Stimulated activated CD4-positive, alpha-beta T cell treated with anti-CD3 and anti-CD28 coated beads, Interleukin-4, amount 100 ng/mL, for 24 hours (primary cell): ENCODE measurements at places on chromosomes 1 and 21.

DNA sequence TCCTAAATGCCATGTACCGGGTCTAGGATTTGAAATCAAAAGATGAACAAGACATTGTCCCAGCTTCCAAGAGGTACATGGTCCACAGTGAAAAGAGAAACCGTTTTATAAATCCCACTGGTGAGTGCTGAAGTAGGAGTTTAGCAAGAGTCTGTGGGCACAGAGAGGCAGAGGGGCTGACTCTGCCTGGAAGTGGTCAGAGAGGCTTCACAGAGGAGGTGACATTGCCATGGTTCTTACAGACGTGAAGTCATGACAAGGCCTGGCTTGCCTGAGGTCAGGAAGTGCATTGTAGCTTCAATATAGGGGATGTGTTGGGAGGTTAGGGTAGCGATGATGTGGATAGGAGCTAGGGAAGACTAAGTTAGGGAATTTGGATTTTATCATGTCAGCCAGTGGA lies 28.4 kb downstream of the MAPKAPK2 start:
- DNase-seq: no peak

DNA sequence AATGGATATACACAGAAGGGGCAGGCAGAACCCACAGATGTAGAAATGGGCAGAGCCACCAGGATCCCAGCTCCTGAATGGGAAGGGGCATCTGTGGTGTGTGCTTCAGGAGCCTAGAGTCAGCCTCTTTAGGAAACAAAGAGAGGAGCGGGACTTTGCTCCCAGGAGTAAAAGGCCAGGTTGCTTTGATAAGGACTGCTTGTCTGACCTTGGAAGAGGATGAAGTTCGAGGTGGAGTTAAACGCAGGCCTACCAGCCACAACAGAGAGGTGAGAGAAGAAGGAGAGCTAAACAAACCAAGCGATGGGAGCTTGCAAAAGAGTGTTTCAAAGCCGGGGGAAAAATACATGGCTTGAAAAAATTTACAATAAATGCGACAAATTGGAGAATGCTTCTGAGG lies 49.9 kb upstream of the TMPRSS2 start:
- no peak for DNase-seq

DNA sequence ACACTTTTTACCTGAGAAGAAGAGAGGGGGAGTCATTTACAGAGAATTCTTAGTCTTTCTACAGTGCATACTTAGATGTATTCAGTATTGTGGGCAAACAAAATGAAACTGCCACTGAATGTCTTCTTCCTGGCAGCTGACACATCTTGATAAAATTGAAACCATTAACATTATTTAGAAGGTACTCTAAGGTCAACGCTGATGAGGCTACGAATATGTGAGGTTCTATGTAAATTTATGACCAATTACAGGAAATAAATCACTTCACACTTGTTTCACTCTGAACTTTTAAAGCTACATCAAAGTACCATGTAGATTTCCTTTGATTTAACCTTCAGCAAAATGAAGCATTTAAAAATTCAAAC lies 51.3 kb upstream of the GFI1 start:
- DNase-seq: peak; percentile 39

GRCh38 chr1:55071477-55071876 lies 32.1 kb downstream of the PCSK9 start:
- no peak for DNase-seq

DNA sequence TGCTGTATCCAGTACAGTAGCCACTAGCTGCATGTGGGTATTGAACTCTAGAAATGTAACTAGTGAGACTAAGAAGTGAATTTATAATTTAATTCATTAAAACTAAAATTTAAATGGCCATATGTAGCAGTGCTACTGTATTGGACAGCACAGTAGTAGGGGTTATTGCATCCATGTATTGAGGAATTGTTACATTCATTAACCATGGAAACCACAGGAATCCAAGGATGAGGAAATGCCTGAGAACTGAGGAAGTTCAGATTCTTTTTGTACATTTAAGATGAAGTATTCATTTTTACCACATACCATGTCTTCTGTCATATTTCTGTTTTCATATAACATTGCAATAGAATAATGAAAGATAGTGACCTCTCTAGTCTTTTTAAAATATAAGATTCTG lies 2.6 kb downstream of the MTF2 start:
- no peak for DNase-seq

GRCh38 chr1:55063577-55063942 lies 24.2 kb downstream of the PCSK9 start:
- no peak for DNase-seq

DNA sequence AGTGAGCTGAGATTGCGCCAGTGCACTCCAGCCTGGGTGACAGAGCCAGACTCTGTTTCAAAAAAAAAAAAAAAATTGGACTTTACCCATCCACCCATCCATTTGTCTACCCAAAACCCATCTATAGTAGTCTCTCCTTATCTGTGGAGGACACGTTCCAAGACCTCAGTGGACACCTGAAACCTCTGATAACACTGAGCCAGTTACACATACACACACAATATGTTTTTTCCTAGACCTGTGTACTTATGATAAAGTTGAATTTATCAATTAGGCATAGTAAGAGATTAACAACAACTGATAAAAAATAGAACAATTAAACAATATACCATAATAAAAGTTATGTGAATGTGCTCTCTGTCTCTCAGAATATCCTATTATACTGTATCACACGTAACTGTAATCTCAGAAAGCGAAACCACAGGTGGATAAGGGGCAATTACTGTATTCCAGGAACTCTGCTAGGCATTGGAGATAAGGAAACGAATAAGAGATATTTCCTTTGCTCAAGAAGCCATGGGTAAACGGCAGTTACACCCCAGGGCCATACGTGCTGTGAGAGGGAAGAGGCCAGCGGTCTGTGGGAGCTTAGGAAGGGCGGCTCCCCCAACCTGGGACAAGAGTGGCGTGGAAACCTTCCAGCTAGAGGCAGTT lies 84.2 kb upstream of the DISP3 start:
- DNase-seq: no peak

- DNase-seq: no peak
Observed at GRCh38 chr1:164723296-164723798, 164.4 kb downstream of the PBX1 start.

DNA sequence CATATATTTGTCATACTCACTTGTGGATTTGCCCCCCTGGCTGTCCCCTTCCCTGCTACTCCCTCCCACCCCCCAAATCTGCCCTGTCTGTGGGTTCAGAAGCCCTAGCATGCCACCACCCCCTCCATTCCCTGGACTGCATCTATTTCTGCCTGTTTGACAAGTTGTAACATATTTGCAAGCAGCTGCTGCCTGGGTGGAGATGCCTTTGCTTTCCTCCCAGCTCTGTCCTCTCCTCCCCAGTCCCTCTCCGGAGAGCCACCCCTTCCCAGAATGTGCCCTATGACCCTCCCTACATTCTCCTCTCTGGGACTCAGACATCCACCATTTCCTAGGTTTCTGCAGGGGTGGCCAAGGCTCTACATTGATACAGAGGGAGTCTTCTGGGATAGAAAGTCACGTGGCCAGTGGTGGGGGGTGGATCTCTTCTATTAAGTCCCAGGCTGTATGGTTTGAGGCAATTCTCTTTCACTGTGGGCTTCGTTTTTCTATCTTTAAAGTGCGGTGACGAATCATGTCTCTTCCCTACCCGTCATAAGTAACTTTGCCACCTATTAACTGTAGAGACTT lies 6.0 kb upstream of the MYOG start:
- no peak for DNase-seq

GRCh38 chr1:18907021-18907916 lies 4.9 kb upstream of the ALDH4A1 start:
- peak; percentile 70 for DNase-seq

GRCh38 chr1:62796221-62796620 lies 12.3 kb downstream of the ATG4C start:
- DNase-seq: no peak

DNA sequence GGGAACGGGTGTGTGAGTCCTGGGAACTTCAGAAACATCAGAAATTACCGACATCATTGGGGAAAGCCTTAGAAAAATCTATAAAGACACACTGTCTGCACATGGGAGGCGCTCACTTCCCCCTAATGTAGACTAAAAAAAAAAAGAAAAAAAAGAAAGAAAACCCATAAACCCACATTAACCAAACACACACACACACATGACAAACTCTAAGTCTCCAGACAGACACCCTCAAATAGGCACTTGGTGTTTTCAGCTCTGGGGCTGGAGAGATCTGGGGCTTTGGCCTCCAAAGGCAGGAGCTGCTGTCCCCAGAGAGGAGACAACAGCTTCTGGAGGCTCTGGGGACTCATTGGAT lies 13.2 kb upstream of the SDHB start:
- no peak for DNase-seq

DNA sequence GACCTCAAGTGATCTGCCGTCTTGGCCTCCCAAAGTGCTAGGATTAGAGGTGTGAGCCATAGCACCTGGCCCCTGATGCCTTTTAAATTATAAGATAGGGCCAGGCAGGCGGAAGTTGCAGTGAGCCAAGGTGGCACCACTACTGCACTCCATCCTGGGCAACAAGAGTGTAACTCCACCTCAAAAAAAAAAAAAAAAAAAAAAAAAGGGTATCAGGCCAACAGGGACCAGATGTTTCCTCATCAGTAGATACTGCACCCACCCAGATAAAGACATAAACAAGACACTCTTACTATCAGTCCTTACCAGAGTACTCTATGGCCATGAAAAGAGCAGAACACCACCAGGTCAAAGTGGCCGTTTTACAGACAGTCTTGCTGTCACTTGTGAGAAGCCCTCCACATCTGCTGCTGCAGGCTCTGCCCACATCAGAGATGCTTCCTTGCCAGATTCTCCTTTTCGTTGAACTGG lies 3.3 kb downstream of the C21orf58 start:
- no peak for DNase-seq

DNA sequence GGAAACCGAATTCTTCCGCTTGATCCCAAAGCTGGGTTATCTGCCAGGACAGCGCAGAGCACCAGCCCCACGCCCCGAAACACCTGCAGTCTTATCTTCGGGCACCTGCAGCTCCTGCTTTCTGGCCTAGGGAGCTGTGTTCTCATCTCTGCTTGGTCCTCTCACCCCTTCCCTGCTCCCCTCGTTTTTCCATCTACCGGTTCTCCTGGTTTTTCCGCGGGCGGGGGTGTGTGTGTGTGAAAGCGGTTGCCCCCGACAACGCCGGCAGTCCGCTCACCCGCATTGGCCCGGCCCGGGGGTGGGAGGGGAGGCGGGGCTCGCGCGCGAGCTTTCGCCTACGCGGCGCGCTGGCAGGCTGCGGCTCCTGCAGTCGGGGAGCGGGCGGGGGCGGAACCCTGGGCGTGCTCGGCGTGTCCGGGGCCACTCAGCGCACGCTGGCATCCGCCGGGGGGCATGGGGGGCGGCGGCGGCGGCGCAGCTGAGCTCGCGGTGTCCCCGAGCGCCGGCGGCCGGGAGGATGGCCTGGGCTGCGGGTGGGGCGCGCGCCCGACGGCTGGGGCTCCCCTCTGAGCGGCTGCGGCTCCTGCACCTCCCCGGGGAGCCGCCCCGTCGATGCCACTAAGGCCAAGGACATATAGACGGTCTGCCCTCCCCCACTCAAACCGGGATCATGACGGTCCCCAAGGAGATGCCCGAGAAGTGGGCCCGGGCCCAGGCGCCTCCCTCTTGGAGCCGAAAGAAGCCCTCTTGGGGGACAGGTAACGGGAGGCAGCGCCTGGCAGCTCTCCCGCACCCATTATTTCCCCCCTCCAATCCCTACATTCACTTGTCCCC lies 3.2 kb downstream of the ATP8B2 start:
- peak; percentile 85 for DNase-seq

DNA sequence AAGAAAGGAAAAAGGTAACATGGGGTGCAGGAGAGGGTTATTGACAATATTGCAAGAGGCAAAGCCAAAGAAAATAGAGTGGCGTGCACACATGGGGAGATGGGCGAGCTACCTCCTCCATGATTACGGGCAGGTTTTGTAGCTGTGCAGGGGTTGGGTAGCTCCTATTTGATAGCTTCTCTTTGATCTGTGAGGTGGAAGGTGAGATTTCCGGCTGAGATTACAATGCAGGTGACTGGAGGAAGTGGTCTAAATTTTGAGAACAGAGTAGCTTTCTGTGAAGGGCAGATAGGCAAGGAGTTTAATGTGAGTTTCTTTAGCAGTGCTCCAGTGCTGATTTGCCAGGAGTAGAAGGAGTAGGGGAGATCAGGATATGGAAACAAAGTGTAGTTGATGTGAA lies 263.4 kb downstream of the PLA2G4A start:
- DNase-seq: peak; percentile 3

DNA sequence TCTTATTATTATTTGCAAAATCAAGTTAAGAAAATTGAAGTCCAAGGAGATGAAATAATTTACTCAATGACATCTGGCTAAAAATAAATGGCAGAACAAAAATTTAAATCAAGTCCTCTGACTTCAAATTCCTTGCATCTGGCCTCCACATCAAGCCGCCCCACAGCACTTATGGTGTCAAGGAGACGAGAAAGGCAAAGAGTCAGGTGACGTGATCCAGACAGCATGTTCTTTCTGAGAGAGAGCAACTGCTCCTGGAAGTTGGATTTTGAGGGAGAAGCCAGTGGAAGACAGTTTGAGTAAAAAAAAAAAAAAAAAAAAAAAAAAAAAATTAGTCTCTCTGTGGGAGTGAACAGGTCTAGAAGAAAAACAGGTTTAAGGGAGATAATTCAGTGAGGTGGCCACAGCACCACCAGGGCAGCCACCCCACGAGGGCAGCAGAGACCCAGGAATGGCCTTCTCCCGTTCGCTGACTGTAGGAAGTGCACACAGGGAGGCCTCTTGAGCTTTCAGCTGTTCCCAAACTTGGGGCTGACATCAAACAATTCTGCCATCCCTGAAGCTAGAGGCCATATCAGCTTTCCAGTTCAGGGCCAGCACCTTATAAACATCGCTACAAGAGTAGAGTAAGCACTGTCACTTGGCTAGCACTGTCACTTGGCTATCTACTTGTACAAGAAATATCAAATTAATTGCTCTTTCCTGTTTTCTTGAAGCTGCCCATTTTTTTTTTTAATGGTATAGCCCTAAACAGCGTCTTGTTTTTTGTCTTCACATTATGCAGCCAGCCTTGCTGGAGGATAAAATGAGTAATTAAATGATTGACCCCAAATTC lies 7.8 kb downstream of the C1orf162 start:
- DNase-seq: peak; percentile 68

DNA sequence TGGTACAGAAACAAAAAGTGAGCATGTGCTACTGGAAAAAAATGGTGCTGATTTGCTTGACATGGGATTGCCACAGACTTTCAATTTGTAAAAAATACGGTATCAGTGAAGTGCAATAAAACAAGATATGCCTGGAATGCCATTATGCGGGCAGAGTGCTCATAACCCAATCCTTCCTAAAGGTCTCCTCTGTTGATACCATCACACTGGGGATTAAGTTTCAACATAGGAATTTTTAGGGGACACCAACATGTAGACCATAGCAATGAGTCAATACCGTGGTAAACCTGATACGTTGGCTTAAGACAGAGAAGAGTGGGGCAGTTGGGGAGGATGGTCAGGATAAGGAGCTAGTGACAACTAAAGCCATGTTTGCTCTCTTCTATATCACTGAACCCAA lies 20.5 kb downstream of the MX1 start:
- DNase-seq: no peak

DNA sequence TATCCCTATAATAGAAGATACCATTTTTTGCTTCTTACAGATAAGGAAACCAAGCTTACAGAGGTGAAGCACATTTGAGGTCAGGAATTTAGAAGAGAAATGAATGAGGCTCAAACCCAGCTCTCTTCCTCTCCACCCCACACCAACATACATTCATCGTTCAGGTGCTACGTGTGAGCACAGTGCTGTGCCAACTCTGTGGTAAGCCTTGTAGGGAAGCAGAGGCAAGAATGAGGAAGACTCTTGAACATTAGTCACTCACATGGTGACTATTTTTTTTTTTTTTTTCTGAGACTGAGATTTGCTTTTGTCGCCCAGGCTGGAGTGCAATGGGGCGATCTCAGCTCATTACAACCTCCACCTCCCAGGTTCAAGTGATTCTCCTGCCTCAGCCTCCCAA lies 314.0 kb downstream of the NTNG1 start:
- DNase-seq: no peak

GRCh38 chr1:229466887-229467286 lies 33.0 kb upstream of the ACTA1 start:
- DNase-seq: no peak
